ENCODE measurements at places on chromosomes 1 and 21. TPM values are rescaled to one million over a fixed set of nuclear protein-coding genes. Genes with fewer than 3 reads are reported as not detected.
A peak's percentile ranks its signal among the peaks of the same experiment; 100 is the strongest.

GRCh38 chr1:151009206-151009587, 948 bp downstream of the PRUNE1 start:
- DNase-seq = no peak

DNA sequence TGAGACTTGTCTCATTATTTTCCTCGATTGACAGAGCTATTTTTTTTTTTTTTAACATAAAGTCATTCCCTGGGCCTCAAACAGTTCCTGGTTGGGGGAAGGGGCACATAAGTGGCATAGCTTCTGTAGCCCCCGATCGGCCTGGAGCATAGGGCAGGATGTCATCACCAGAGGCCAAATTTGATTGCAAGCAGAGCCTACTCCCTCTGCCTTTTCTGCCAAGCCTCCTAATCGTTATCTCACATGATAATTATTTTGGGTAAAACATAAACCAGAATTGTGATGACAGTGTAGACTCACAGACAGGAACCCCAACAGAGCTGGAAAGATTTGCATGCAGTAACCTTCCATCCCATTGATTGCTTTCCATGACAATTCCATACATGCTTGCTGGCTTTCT, 404.8 kb downstream of the PCP4 start:
- DNase-seq = no peak

GRCh38 chr1:226653311-226653921, 85.7 kb downstream of the ITPKB start:
- no peak for DNase-seq

DNA sequence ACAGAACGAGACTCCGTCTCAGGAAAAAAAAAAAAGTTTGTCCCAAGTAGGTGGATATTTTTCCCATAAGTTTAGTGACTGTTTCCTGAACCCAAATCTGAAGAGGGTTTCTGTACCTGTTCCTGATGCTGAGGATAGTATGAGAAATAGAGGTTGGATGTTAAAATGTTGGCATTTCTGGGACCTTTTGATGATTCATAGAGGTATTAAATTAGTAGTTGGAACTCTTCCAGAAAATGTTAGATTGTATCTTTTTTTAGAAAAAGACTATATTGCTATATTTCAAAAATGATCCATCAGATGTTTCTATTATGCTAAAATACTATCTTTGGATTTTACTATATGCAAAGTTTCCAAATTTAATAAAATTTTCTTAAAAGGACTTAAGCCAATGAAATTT, 2.9 kb upstream of the CENPL start:
- no peak for DNase-seq

DNA sequence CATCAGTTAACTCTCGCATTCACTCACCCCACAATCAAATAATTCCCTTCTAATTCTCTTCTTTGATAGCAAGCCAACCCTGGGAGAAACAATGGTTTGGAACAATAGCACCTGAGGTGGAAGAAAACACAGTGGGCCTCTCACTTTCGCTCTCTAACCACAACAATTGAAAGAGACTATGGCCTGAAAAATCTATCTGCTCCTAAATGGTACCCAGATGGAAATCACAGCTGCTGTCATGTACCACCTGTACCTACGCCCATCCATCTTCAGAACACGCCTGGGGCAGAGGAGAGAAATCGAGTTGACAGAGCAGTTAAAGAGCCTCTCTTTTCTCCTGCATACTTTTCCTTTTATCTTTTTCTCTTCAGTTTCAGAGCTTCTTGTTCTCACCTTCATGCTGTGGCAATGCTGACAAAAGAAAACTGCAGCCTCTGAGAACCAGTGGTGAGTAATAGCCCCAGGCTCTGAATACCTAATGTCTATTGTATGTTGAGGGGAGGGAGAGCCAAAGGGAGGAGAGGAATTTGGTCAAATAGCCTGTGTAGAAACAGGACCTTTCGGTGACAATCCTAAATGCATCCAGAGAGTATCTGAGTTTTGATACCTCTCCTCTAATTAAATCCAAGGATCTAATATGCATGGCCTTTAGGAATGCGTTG, 57.7 kb downstream of the ZC3H11B start:
- no peak for DNase-seq

DNA sequence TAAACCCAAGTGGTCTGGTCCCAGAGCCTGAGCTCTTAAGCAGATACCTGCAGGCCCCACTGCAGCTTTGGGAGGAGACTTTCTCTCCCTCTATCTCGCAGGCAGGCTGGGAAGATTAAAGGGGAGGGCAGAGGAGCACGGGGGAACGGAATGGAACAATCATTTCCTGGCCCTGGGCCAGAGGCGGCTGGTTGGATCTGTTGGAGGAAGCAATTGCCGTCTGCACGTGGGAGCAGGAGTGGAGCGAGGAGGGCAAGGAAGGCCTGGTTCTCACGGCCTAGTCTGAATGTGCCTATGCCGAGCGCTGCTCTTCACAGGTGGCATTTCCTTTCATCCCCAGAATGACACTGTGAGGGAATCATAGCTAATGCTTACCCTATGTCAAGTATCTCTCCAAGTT, 23.7 kb downstream of the NKAIN1 start:
- peak; percentile 25 for DNase-seq

DNA sequence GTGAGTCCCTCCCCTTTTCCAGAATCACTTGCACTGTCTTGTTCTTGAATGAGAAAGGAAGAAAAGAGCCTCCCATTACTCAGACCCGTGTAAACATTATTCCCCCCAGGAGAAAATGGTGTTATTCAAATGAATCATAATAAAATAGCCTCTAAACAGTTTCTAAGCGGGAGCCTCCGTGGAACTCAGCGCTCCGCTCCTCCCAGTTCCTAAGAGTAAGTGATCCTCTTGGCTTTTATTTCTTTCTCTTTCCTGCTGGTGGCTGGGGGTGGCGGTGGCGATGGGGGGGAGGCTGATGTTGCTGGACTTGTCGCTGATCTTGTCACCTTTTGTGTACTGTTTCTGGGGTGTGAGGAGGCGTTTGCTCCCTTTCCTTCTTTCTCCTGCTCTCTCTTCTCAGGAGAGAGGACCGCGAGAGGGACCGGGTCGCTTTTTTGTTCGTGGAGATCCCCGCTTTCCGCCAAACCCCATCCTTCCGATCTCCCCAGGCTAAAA, 781 bp downstream of the PROX1 start:
- peak; percentile 35 for DNase-seq

GRCh38 chr21:39105341-39105765, 77.9 kb downstream of the PSMG1 start:
- DNase-seq = no peak

GRCh38 chr1:97245026-97245425, 523.4 kb downstream of the PTBP2 start:
- no peak for DNase-seq

DNA sequence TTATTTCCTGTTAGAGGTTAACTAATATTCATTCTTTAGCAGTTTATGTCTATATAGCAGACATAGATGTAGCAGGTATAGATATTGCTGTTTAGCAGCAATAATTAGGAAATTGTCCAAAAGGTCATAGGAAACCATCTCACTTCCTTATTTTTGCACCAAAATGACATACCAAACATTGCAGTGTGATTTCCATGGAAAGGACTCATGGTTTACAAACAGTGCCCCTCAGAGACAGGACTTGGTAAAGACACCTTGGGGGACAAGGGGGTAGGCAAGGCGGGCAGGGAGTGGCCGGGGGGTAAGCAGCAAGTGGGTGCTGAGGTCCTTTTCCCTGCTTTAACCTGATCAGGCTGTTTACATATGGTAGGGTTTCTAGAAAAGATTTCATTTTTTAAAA, 30.5 kb downstream of the BATF3 start:
- no peak for DNase-seq

GRCh38 chr1:38941527-38942019, at the start of gene RHBDL2:
Gene RHBDL2 (minus strand): TSS chr1:38941830. CDS start chr1:38919212, 22,618 bp downstream.
- peak; percentile 40 for DNase-seq

- no peak for DNase-seq
Measured at GRCh38 chr1:164969253-164969652, 387.3 kb downstream of the LMX1A start.

GRCh38 chr1:212685429-212685828, 14.2 kb downstream of the BATF3 start:
- DNase-seq = no peak

- DNase-seq = peak; percentile 23
Measured at GRCh38 chr1:23384312-23385058, 14.8 kb upstream of the ZNF436 start.

DNA sequence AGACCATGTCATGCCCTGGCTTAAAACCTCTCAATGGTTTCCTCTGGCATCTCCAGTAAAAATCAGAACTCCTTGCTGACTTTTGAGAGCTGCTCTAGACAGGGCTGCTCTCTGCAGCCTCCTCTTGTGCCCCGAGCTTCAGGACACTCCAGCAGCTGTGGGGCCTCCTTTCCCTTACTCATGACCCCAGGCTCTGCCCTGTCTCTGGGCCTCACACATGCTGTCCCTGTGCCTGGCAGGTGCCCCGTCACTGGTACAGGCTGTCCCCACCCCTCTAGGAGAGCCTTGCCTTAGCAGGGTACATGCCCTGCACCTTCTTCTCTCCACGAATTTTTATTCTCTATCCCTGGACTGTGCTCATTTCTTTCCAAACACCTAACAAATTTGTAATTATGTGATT, 43.2 kb downstream of the HIVEP3 start:
- DNase-seq = no peak

DNA sequence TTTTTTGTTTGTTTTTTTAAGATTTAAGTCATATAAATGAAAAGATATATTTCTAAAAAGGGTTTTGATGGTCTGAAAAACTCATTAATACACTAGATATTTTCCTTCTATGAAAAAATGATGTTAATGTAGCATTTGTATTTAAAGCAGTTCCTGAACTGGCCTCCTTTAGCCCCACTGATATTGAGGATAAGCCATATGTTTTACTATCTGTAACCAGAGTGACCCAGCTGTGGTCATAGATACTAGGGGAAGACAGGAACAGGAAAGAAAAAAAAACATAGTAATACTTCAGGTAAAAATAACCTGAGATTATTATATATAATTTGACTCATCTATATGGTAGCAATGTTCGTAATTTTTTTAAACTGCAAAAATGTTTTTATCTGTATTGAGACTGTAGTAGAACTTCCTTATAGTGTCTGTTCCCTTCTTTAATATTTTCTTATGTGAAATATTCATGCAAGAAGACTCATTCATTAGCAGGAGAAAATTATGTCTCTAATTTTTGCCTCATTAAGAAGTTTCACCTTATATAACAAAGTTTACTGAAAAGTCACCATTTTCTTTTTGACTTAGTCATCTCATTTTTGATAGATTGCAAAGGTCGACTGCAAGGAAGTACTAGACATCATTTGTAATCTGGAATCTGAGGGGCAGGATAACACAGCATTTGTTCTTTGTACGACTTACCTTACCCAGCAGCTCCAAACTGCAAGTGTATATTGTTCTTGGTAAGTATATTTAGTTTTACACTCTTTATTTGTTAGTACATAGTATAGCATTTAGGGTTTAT, 25.6 kb upstream of the TMCO2 start:
- no peak for DNase-seq

- no peak for DNase-seq
Measured at GRCh38 chr21:40165773-40166070, 298.5 kb downstream of the PCP4 start.

DNA sequence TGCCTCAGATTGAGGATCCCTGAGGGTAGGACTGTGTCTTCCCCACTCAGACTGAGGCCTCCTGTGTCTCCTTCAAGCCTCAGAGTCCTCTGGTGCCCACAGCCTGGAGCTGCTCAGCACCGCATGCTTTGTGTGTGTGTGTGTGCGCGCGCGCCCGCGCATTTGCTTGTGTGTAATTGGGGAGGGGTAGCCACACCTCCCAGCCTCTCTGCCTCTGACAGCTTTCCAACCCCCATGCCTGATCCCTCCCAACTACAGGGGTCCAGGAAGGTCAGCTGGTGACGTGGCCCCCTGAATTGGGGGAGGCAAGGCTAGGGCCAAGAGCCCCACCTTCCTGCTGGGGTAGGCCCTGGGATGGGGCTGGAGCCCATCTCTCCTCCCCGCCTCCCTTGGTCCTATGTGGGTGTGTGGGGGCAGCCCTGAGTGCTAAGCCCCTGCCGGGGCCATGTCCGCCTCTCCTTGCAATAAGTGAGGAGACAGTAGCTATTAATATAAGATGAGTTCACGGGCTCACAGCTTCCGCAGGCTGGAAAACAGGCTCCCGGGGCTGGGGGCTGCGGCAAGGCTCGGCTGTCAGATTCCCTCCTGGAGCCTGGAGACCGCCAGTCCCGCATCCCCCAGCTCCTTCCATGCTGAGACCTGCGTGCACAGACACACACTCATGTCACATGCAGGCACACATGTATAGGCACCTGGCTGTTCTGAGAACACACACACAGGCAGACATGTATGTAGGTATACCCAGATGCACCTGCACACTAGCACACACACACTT, 7.0 kb downstream of the GPR3 start:
- DNase-seq = no peak

DNA sequence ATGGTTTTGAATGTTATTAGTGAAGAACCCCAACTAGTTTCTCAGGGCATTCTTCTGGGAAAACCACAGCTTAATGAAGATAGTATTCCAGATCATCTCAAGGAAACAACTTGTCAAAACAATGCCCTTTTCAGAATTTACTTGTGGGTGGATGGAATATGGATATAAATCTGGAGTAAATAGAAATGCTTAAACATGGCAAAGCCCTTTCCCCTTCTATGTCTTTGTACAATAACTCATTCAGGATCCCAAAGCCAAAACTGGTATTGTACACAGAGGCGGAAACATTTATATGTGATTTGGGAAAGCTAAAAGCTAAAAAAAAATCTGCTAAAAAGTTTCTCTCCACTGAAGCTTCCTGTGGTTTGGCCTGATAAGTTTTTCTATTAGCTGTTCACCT, 55.5 kb upstream of the RGS5 start:
- DNase-seq = no peak

DNA sequence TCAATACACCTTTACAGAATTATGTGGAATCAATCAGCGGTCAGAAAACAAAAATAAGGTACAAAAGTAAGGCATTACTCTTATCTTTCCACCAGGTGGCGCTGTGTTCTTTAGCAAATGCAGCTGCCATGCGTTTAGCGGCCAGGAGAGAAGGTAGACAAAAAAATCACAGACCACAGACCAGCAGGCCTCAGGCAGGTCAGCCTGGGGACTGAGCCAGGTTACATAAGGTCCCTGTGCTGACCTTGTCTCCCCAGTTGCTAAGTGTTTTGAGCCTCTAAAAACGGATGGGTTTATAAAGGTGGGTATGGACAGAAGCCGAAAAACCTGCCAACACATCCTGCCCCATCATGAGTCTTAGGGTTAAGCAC, 2.8 kb downstream of the RGS16 start:
- DNase-seq = peak; percentile 79

Gene CD5L
- not detected for total RNA-seq

Gene WNT2B
- total RNA-seq = 53.7 TPM

Gene NEK2
- total RNA-seq = 1.8 TPM

Gene PLCH2
- 0.84 TPM for total RNA-seq

Gene LCE1A
- total RNA-seq = not detected

Gene PGBD5
- 2.4 TPM for total RNA-seq

Gene AQP10
- 1.0 TPM for total RNA-seq

Gene FCRLA
- total RNA-seq = 0.80 TPM

Gene KANK4
- 0.15 TPM for total RNA-seq

Gene HAO2
- 0.23 TPM for total RNA-seq
